Neural crest cell (in vitro differentiated cells): ENCODE measurements at places on chromosomes 16 and 17. TPM values are rescaled to one million over a fixed set of nuclear protein-coding genes. Genes with fewer than 3 reads are reported as not detected.
A peak's percentile ranks its signal among the peaks of the same experiment; 100 is the strongest.

- no peaks in the 10 kb centered on the region for H3K36me3 ChIP-seq
- no peaks in the 10 kb centered on the region for H3K27me3 ChIP-seq
- no peak overlapping the region for H3K4me3 ChIP-seq
- H3K4me1 ChIP-seq = peaks cover 14% of the 10 kb centered on the region
Measured at GRCh38 chr16:64478252-64478906, 643.5 kb downstream of the CDH11 start.

DNA sequence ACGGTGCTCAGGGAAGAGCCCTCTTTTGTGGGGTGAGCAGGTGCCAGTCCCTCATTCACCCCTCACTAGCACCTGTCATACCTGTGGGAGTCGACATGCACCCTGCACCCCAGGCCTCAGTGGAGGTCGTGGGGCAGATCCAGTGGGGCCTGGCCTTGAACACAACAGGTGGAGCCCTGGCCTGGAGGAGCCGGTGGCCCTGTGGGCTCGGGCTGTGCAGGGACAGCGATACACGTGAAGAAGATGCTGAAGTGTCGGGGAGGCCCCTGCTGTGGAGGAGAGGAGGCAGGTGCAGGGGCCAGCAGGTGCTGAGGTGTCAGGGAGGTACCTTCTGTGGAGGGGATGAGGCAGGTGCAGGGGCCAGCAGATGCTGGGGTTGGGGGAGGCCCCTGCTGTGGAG lies 31.8 kb downstream of the ZNF750 start:
- H3K36me3 ChIP-seq = peaks cover 2% of the 10 kb centered on the region
- H3K4me1 ChIP-seq = no peaks in the 10 kb centered on the region
- DNase-seq = no peak
- no peak overlapping the region for H3K27ac ChIP-seq

GRCh38 chr17:28940142-28940541 lies 11.2 kb downstream of the PHF12 start:
- H3K4me1 ChIP-seq = peaks cover 55% of the 10 kb centered on the region
- H3K27ac ChIP-seq = peak overlapping the region; percentile 57
- no peak overlapping the region for H3K4me3 ChIP-seq
- no peaks in the 10 kb centered on the region for H3K36me3 ChIP-seq
- H3K27me3 ChIP-seq = no peaks in the 10 kb centered on the region

Gene NAGS
- total RNA-seq = 0.93 and 1.1 TPM in 2 replicates

DNA sequence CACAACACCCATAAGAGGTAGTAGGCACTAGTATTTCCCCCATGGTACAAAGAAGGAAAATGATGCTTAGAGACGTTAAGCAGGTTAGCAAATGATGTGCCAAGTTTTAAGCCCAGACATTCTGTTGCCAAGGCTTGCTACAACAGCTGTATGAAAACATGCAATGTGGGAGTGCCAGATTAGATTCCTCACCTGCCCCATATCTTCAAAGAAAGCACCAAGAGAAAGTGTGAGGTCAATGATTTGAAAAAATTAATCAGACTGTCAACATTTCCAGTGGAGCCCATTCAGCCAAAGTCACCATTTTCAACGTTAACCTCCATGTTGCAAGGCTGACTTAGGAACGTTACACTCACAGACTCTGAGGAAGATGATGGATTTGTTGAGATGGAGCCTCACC lies 61.5 kb downstream of the PCTP start:
- H3K36me3 ChIP-seq = no peaks in the 10 kb centered on the region
- no peak for DNase-seq
- no peak overlapping the region for H3K4me3 ChIP-seq
- H3K27ac ChIP-seq = no peak overlapping the region
- H3K4me1 ChIP-seq = no peaks in the 10 kb centered on the region
- peaks cover 69% of the 10 kb centered on the region for H3K27me3 ChIP-seq
